ENCODE measurements at places on chromosomes 5 and 9. TPM values are rescaled to one million over a fixed set of nuclear protein-coding genes. Genes with fewer than 3 reads are reported as not detected.

DNA sequence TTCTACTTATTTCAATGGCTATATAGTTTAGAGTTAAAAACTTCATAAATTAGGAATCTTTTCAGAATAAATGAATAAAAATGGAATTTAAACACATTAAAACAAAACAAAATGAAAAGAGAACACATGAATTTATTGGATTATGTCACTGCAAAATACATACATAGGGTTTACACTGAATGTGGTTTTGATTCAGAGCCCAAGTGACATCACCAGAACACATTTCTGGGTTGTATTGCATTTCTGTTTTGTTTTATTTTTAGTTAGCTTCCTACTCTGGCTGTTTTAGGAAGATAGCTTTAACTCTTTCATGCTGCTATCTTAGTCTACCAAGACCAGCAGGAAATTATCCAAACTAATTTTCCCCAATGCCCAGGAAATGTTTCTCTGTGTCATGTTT is 1935.0 kb downstream of the EFNA5 start:
- no peak for DNase-seq

DNA sequence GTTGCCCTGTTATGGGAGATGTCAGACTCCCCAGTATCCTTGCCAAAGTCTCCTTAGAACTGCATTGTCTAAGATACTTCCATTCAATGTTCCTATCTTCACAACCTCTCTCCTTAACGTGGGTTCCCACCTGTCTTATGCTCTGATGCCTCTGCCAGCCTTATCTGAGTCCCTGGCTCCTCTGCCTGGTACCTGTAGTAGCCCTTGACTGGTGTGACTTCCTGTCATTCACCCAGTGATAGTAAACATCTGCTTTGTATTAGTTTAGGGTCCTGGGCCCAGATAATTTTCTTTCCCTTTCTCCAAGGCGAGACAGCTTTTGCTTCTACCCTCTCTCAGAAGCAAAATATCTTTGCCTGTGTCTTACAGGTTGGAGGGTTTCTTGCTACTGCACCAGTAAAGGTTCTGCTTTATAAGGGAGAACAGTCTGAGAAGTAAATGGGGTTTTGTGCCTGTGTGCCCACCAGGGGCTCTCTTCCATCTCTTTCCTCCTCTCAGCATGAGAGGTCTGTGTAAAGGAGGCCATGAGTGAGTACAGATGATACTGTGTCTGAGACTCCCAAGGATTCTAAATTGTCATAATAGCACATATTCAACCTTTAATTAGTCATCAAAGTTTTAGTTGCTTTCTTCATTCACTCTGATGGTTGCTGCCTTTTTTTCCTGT is 220.8 kb downstream of the PRR16 start:
- DNase-seq, result no peak

GRCh38 chr5:128144491-128144890 is 60.9 kb downstream of the SLC12A2 start:
- no peak for DNase-seq

GRCh38 chr5:169602535-169602934 is 19.0 kb downstream of the SPDL1 start:
- DNase-seq, result no peak

GRCh38 chr5:36870399-36871040 is 6.0 kb upstream of the NIPBL start:
- peak; percentile 59 for DNase-seq

DNA sequence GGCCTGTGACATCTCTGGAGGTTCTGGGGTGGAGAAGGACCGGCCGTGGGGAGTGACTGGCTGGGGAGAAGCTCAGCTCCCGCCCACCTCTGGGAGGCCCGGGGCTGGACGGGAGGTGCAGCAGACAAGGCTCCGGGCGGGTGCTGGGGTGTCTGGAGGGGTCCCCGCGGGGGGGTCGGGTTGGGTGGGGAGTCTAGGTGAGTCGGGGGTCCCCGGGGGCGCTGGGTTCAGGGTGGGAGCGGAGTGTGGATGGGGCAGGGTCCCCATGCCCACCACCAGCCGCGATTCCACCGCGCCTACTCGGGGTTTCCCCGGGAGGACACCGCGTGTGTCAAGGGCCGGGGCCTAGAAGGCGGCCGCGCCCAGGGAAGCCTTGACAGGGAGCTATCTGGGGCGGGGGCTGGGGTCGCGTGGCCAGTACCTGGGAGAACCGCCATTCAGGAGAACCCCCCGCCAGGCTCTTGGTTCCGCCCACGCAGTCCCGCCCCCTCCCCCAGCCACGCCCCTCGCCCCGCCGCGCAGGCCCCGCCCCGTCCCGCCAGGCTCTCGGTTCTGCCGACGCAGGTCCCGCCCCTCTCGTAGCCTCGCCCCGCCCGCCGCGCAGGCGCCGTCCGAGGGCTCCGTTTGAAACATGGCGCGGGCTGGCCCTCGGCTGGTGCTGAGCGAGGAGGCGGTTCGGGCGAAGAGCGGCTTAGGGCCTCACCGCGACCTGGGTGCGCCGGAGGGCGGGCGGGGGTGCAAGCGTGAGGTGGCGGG is at the start of gene CEP72:
CEP72 (plus strand) TSS at position 610 of the 756 bp plus-strand sequence; CDS start at position 632, 22 bp downstream.
- DNase-seq, result peak; percentile 84

- DNase-seq, result no peak
Observed at GRCh38 chr5:14351086-14351661, 208.0 kb downstream of the TRIO start.

DNA sequence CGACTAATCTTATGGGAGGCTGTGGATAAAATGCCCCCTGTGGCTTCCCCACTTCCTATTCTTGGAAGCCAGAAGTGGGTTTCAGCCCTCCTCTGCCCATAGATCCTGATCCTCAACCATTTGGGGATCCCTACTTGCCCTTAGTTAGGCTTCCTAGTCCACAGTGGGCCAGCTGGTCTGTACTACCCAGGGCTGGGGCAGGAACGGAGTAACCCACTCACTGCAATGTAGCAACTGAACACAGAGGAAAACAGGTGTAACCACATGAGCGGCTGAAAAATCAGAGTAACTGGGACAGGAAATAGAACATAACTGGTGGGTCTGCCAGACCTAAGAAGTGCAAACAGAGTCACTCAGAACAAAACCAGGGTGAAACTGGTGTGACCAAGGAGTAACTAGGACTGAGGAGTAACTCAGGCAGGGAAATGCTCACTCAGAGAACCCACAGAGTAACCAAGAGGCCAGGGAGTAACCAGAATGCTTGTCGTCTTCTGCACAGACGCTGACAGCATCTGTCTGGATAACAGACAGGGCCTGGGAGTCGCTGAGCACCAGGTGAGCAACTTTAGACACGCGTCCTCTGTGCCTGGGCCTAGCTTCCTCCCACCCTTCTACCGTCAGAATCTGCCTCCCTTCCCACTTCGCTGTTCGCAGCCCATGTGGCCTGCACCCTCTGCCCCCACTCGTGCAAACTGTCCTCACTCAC is 1.0 kb downstream of the AQP3 start:
- DNase-seq, result peak; percentile 37

DNA sequence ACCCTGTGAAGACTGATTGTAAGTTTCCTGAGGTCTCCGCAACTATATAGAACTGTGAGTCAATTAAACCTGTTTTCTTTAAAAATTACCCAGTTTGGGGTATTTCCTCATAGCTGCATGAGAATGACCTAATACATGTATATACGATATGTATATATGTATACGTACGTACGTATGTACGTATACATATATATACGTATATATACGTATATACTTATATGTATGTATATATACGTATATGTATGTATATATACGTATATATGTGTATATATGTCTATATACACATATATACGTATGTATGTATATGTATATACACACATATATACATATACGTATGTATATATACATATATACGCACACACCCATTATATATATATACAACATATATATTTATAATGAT is 1153.0 kb upstream of the CDH18 start:
- DNase-seq, result no peak

GRCh38 chr9:110828264-110828663 is 159.7 kb downstream of the MUSK start:
- DNase-seq, result no peak

DNA sequence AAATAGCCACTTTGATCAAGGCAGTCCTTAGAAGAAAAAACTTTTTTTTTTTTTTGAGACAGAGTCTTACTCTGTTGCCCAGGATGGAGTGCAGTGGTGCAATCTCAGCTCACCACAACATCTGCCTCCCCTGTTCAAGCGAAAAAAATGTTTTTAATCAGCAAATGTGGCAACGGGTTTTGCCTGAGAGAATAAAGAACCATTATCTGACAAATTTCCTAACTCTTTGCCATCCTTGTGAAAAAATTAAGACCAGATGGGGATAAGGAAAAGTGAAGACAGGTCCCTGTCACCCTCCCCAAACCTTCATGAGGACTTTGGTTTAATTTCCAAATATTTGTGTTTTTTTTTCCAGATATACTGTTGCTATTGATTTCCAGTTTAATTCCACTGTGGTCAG is 107.3 kb upstream of the SPOCK1 start:
- DNase-seq, result no peak

GRCh38 chr5:38468978-38469706 is 87.3 kb downstream of the LIFR start:
- DNase-seq, result no peak

DNA sequence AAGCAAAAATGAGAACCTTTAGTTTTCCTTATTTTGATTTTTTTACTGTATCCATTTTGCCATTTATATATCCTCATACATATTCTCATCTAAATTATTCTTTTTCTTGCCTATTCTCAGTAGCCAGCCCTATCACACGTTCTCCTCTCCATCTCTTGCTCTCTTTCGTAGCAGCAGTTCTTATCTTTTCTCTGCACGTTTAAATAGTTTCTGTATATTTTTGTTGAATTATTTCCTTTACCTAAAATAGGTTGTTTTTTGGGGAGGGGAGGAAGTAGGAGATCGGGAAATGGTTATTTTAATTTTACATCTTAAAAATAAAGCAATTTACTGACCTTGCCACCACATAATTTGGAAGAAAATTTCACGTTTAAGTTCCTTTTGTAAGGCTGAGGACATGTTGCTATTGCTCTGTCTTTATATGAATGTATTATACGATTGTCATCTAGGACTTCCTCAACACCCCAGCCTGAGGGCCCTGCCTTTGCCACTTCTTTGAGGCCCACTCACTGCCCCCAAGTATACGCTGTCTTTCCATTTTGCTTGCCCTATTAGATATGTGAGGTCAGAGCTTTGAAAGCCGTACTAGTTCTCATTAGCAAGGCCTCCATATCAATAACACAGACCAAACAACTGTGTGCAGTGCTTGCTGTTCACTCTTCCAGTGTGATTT is 140.3 kb downstream of the GNAQ start:
- DNase-seq, result no peak

GRCh38 chr5:58921159-58921558 is 338.3 kb downstream of the RAB3C start:
- no peak for DNase-seq

DNA sequence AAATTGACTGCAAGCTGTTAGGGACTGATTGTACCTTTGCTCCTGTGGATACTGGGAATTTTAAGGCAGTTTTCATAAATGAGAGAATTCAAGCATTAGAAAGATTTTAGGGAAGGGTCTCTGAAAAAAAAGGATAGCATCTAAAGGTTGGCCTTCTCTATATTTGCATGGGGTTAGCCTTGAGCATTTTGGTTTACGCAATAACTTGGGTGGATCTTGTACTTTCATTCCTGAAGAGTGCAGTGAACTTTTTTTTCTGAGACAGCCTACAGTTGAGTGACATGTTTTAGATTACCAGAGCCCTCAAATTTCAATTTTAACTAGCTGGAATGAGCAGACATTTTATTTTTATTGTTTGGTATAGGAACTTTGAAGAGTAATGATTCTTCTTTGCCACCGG is 91.6 kb upstream of the NR3C1 start:
- DNase-seq, result no peak

DNA sequence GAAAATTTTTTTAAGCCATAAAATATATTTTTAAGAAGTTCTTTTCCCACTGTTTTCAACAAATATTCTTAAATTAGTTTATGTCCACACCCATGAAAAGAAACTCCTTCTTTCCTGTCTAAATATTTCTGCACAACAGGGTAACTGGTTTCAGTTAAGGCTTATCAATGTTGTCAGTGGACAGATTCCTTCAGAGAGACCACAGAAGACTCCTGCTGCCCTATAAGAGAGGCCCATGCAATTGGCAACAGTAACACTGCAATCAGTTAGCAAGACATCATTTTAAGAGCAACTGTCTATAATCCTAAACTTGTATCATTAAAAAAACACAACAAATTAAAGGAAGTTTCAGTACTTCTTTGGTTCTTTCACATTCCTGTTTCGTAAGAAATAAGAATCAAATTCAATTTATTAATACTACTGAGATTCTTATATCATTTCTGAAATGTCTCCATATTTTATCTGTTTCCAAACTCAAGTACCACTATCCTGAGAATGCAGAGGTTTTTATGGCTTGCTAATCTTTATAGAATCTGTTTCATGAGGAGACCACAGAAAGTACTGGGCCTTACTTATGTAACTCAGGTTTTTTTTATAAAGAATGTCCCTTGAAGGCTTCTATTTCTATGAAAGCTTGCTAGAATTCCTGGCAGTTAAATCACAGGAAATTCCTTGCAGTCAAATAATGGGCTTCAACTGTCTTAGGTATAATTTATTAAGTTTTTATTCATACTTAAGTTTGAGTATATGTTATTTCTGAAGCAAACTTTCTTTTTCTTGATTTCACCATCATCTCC is 240.2 kb downstream of the RFX3 start:
- no peak for DNase-seq

- no peak for DNase-seq
Observed at GRCh38 chr9:107750741-107751566, 261.4 kb upstream of the KLF4 start.

- DNase-seq, result no peak
Observed at GRCh38 chr5:59178482-59178881, 595.6 kb downstream of the RAB3C start.

DNA sequence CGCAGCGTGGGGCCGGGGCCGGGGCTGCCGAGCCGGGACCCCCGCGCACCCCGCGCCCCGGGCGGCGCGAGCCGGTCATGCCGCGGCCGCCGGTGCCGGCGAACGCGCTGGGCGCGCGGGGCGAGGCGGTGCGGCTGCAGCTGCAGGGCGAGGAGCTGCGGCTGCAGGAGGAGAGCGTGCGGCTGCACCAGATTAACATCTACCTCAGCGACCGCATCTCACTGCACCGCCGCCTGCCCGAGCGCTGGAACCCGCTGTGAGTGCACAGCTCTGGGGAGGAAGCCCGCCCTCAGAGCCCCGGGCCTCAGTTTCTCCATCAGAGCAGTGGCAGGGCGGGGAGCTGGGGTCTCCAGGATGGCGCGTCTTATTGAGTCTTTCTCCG is 335 bp downstream of the GALNT12 start:
- DNase-seq, result no peak

DNA sequence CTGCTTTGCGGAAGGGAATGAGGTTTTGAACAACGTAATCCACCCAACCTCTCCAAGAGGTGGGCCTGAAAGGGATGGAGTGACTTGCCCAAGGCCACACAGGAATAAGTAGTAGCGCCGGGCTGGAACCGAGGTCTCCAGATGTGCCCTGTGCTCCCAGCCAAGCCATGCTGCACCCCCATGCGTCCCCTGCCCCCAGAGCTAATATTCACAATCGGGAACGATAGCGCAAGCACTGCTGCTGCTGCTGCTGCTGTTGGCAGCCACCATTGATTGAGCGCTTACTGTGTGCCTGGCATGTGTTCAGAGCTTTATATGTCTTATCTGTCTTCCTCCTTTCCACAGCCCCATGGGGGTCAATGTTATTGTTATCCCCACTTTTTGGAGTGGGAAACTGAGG is 43.9 kb downstream of the AMBP start:
- no peak for DNase-seq

GRCh38 chr9:70406434-70406862 is 8.0 kb downstream of the KLF9 start:
- DNase-seq, result no peak

The FRRS1L gene
- total RNA-seq, result not detected

The PAPPA gene
- not detected for total RNA-seq

The IL3 gene
- 71.9 TPM for total RNA-seq

The HSPA4 gene
- 236 TPM for total RNA-seq

The ECM2 gene
- total RNA-seq, result not detected

Measured in CD8-positive, alpha-beta memory T cell (primary cell).